Esophagus muscularis mucosa (tissue), 4 donors: ENCODE measurements at places on chromosomes 3 and 15. TPM values are rescaled to one million over a fixed set of nuclear protein-coding genes. Genes with fewer than 3 reads are reported as not detected.

The CLDN1 gene
- 1.2 TPM for total RNA-seq

The RBPMS2 gene
- 50.3 TPM for total RNA-seq

GRCh38 chr15:48955967-48956366 lies 7.8 kb downstream of the SHC4 start:
- no peaks in the 10 kb centered on the region for H3K36me3 ChIP-seq
- no peak for DNase-seq
- no peak overlapping the region for H3K4me3 ChIP-seq
- H3K27ac ChIP-seq, result no peak overlapping the region

GRCh38 chr3:119620899-119621298 lies 23.2 kb downstream of the PLA1A start:
- H3K4me1 ChIP-seq, result no peaks in the 10 kb centered on the region
- no peak overlapping the region for H3K27ac ChIP-seq
- H3K36me3 ChIP-seq, result no peaks in the 10 kb centered on the region
- no peak overlapping the region for H3K4me3 ChIP-seq
